ENCODE measurements at places on chromosomes 1 and 21.
A peak's percentile ranks its signal among the peaks of the same experiment; 100 is the strongest.

DNA sequence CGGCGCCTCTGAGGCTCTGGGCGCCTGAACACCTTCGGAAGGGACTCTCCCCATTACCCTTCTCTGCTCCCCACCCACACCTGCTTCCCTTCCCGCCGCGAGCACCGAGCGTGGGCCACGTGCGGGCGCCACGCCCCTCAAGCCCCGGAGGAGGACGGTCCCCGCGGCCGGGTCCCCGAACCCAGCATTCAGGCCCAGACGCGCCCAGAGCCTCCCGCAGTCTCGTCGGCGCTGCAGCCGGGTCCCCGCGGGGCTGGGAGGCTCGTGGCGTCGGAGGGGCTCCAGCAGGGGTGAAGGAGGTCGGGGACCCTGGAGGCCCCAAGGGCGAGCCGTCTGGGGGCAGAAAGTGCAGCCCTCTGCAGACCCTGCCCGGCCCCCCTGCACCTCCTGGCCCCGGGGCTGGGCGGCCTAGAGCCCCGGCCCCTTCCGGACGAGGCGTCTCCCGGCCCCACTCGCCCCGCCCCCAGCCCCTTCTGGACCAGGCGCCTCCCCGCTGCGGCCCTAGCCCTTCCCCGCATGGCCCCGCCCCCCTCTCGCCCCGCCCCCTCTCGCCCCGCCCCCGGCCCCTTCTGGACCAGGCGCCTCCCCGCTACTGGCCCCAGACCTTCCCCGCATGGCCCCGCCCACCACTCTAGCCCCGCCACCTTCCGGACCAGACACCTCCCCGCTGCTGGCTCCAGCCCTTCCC is 378 bp upstream of the SMIM1 start:
- peak; percentile 100 for DNase-seq

DNA sequence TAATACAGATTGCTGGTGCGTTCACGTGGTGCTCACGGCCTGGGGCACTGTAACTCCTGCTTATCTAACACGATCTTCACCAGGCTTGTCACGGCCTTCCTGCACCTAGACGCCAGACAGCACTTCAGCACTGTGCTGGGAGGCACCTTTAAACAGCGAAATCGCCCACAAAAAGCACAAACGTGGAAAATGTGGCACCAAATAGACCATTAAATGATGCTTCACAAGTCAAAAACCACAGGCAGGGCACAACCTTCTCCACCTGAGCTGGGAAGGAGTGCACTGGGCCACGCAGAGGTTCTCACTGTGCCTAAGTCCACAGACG is 20.0 kb downstream of the IBA57 start:
- DNase-seq, result no peak

- no peak for DNase-seq
These were observed 16.0 kb downstream of the ADSS2 start for GRCh38 chr1:244435562-244436205.

GRCh38 chr1:48627486-48627885 is 149.2 kb downstream of the BEND5 start:
- no peak for DNase-seq

DNA sequence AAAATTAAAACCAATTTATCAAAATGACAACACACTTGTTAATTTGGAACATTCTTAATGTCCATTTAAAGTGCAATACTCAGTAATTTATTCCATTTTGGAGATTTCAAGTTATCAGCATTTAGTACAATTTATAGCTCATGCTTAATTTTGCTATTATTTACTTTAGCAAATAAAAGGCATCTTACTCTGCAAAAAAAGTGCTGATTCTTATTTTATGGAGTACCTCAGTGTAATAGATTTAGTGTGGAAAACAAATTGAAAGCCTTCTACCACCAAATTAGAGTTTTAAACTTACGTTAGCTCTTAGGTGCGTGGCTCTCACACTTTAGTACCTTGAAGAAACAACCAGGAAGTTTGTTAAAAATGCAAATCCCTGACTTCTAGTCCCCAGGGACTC is 208.4 kb upstream of the NRIP1 start:
- DNase-seq, result no peak

GRCh38 chr1:58585581-58586151 is 8.6 kb upstream of the TACSTD2 start:
- DNase-seq, result no peak
